CD4-positive, alpha-beta T cell treated with Interferon gamma for 1 hour (primary cell): ENCODE measurements at places on chromosomes 6 and 20.

DNA sequence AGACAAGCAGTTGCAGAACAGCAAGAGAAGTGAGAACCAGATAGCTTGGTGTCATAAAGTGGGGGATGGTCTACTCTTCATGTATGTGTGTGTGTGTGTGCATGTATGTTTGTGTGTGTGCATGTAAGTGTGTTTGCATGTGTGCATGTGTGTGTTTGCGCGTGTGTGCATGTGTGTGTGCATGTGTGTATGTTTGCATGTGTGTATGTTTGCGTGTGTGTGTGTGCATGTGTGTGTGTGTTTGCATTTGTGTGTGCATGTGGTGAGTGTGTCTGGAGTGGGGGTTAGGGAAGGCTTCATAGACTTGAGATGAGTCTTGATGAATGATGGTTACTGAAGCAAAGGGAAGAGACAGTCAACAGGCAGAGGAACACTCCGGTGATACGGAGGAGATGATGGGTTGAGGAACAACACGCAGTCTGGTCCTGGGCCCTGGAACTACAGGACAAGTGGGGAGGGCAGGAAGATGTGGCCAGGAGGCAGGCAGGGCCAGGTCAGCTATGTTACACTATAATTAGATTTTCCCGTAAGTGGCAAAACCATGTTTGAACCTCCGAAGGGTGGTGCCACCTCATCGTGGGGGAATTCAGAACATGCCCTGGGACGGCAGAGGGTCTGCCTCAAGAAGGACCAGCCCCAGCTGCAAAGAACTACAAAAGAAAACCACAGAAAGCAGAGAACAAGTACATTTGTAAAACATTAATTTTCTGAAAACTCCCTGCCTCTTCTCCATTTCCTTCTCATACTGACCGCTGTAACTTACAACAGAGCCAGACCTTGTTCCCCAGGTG, 38.7 kb upstream of the PDE10A start:
- DNase-seq: no peak

DNA sequence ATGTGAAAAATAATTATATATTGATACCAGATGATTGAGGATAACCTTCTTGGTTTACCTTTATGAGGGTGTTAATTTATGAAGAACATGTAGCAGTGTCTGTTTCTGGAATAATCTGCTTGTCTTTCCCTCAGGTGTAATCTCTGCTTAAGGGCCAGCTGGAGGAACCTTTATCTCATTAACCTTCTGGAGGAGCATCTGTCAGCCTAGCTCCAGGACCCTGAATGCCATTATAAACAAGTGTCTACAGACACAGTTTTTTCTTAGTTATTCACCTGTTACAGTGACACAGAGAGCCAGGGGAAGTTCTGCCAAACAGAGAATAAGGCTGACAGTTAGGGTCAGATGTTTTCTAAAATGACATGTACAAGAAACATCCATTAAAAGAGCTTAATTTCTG, at the start of gene IMPG1:
Gene IMPG1 (minus strand): TSS at position 101 of the 400 bp plus-strand sequence. CDS start 174 bp downstream, outside the sequence.
- no peak for DNase-seq

DNA sequence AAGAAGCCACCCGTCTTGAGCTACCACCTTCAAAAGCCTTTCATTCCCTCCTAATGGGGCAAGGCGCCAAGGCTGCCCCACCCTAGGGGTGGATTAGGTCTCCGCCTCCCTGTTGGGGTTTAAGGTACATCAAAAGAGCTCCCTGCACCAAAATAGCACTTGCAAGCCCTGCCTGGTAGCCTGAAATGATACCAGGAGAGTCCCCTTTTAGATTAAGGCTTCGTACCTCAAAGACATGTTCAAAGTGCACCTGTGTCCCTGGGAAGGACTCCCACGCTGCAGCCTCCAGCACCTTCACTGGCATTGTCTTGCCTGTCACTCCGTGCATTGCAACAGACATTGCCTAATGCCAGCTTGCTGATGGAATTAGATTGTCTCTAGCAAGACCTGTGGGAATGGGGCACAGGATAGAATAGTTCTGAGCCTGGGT, 15.7 kb upstream of the CDKN1A start:
- no peak for DNase-seq

DNA sequence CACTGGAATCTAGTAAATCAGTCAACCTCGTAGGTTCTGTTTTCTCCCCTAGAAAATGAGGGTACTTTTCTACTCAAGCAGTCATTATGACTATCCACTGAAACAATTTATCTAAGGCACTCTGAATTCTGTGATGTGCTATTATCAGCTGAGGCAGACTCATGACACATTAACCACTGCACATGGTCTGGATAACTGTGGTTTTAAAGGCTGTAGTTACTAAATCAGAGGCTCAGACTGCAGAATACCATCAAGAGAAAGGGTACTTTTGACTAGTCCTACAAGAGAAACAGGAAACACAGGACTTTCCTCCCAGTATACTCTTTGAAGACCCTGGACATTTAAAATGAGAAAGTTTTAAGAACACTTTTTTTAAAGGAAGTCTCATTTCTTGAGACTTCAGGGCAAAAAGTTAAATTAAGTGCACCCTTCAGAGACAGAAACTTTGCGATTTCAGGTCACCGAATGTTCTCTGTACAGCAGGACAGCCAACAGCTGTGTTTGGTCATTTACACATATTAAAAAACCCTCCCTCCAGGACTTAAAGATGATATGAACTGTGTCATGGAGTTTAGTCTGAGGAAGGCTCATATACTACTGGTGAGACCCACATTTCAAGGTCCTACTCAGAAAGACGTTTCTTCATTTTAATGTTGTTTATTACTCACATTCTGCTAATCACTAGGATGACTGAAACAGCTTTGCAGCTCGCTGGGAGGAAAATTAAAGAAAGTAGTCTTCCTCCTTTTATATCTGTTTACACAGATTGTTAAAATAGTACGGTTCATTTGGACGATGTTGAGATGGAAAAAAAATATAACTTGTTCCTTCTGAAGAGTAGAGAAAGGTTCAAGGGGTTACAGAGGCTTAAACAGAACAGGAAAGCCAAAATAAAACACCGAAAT, 19.9 kb downstream of the ATXN1 start:
- DNase-seq: no peak

DNA sequence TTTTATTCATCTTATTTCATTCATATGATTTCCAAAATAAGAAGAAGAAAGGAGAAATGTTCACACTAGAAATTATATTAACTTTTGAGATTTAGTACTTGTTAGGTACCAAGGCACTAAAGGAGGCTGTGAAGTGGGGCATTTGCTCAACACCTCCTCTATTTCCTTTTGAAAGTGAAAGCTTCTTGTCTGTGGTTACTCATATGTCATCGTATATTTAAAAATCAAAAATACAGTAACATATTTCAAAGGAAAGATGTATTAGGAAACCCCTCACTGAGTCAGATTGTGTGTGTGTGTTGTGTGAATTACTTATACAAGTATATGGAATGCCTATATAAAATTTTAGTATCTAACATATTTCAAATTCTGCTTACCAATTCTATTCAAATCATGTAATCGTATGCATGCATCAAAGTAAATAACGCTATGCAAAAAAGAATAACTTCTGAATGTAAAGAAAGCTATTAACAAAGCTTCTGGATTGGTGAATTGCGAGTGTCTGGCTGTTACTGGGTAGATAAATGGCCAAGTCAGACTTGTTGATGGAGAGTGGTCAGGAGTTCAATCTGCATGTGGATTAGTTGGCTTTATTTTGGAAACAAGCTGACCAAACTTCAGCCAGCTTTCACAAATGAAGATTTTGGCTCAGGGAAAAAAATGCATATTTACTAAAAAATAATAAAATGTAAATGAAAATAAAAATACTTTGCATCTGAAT, 70.9 kb downstream of the PACRG start:
- no peak for DNase-seq

- DNase-seq: no peak
These were observed 163.8 kb downstream of the HIVEP2 start for GRCh38 chr6:142781129-142781528.

GRCh38 chr6:130453230-130453629, 87.4 kb downstream of the TMEM200A start:
- DNase-seq: no peak
